ENCODE measurements at places on chromosomes 3 and 15.

DNA sequence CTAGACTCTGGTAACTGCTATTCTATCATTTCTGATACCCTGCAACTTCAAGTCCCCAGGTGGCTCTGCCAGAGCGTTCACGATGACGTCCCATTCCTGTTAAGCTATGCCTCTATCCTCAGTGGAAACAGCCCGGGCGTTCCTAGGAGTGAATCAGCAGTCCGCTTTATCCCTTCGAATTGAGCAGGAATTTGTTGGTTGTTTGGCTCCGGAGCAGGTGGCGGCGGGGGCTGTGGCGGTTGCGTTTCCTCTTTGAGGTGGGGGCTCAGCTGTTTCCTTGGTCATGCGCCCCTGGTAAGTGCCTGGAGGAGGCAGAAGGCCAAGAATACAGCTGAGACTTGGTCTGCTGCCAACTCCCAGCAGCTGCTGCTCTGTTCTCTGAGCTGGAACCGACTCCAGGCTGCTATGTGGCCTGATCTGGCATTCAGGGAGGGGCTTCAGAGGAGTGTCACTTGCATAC lies 25.2 kb downstream of the ARPP21 start:
- DNase-seq = no peak

DNA sequence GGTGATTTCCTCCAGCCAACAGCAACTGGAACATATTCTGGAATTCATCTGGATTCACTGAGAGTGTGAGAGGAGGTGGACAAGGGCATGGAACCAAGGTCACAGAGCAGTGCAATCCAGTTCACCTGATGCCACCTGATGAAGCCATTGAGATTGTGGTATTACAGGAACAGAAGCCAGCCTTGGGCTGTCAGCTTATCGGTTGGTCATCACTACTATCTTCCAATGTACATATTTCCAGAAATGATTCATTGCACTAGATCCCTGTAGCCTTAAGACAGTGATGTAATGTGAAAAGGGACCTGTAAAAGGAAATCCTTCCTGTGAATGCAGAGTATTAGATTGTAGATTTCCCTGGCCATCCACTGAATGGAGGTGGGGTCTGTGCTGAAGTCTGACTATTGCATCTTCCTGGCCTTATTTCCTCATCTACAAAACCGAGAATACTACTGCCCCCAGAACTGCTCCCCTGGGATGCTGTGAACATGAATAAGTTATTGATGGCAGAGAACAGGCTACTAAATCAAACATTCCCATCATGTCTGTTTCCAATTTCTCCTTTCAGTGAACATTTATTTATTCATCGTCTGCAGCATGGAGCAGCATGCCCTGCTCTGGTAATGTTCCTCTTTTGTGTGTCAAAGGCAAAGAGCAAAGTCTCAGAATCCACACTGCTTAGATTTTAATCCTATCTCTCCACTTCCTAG lies 47.4 kb upstream of the TPM1 start:
- DNase-seq = peak; percentile 54

DNA sequence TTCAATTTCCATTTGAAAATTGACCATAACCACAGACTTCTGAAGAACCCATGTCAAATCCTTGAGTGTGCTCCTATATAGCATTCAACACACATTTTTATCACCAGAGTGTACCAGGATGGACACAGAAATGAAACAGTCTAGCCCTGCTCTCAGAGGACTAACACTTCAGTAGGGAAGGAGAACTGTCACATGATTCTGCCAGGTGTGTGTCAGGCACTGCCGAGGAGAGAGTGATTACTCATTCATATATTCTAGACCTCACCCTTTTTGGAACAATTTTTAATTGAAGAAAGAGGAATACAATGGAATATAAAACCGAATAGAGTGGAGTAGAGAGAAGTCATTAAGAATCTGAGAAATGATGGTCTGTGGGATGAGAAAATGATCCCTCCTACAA lies 125.8 kb downstream of the ERC2 start:
- DNase-seq = no peak

DNA sequence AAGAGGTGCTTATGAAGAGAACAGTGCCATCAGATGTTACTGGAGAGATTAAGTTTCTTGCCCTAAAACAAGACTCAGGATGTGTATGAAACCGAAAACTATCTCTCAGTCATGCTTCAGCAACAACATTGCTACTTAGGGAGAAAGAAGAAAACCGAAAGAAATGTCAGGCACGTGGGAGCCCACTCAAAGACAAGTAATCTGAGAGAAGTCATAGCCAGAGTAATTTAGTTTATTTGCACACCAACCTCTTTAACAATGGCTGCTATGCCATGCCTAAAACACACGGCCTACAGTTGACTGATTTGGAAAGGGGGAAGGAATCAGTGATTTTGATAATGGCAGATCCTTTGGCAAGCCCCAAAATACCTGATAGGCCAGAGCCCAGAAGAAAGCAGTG lies 162.9 kb downstream of the TIGIT start:
- no peak for DNase-seq

DNA sequence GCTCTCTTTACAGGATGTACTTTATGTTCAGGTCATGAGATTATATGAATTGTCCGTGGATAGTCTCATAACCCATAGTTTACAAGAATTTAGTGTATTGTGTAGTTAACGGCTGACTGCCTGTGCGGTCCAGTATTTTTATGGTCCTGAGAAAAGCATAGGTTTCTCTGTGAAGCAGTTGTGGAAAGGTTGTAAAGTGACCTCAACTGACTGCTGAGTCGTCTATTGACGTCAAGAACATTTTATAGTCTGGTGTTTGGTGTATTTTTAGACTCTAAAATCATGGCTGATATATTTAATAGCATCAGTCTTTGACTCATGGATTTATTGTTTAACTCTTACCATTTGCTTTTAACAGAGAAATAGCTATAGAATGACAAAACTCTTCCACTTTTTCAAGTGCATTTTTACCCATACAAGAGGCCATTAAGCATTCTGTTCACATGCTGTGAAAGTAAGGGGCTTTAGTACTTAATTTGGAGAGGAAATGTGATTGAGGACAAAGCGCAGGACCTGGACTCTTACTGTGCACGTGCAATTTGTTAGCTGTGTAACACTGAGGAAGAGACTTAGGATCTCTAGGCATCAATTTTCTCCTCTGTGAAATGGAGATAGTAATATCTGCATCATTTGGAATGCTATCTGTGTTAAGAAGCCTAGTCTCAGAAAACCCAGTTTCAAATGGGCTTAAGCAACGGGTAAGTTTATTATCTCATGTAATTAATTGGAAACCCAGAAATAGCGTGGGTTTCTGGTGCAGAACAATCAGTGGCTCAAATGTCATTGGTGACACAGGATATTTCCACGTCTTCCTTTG lies 240.8 kb downstream of the NFKBIZ start:
- DNase-seq = peak; percentile 54

DNA sequence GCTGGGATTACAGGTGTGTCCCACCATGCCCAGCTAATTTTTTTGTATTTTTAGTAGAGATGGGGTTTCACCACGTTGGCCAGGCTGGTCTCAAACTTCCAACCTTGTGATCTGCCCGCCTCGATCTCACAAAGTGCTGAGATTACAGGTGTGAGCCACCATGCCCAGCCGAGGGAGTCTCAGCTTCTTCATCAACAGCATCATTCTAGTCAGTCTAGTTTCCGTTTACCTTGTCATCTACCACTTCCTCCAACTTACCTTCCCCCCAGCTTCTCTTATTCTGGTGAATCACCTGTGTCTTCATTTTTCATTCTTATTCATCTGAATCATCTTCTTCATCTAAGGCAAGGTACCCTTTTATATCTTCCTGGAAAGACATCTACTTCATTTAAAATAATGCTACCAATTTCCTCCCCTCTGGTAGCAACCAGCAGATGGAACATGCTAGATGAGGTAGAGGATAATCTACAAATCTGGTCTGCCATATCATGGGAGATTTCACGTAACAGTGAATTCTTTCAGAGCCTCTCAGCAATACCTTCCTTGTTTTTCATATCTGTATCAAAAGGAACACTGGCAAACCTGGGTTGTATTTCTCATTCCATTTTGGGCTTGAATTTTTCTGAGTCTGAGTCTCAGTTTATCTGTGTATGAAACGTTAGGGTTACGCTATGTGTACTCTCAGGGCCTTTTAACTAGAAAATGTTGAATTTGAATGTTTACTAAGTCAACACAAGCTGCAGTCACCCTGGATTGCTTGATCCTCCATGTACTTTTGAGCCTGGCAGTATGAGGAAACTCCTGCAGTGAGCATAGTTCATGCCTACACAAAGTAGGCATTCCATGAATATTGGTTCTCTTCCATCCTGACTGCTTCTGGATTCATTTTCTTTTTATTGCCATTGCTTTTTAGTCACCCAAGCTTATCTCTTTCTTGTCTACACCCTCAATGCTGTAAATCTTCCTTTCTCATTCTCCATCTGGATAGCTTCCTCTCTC lies 16.8 kb downstream of the LPP start:
- no peak for DNase-seq

- DNase-seq = peak; percentile 59
Observed at GRCh38 chr15:34621675-34622074, 38.2 kb upstream of the GOLGA8B start.

GRCh38 chr3:67653425-67654098 lies 850 bp downstream of the SUCLG2 start:
- DNase-seq = no peak

- peak; percentile 48 for DNase-seq
Observed at GRCh38 chr15:99009741-99010330, 2.2 kb upstream of the PGPEP1L start.

- DNase-seq = no peak
Observed at GRCh38 chr15:63556246-63556645, 40.9 kb upstream of the FBXL22 start.

DNA sequence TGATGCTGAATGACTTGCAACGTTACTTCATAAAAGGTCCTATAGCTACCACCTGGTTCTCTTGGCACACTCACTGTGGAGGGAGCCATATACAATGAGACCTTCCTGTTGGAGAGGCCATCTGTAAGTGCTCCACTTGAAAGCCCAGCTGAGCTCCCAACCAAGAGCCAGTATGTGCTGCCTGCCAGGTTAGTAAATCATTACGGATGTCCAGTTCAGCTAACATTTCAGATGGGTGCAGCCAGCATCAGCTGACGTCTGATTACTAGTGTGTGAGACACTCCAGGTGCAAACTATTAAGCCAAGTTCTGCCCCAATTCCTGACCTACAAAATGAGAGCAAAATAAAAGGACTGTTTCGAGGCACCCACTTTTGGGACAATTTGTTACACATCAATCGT lies 274.4 kb upstream of the ROBO2 start:
- DNase-seq = no peak

- DNase-seq = no peak
Observed at GRCh38 chr3:179473565-179473964, 22.3 kb upstream of the GNB4 start.

GRCh38 chr3:46932455-46933225 lies 43.9 kb downstream of the CCDC12 start:
- DNase-seq = no peak

- DNase-seq = no peak
Observed at GRCh38 chr3:12974334-12974733, 98.9 kb downstream of the IQSEC1 start.

GRCh38 chr3:196314597-196314996 lies 3.4 kb downstream of the DYNLT2B start:
- DNase-seq = no peak

DNA sequence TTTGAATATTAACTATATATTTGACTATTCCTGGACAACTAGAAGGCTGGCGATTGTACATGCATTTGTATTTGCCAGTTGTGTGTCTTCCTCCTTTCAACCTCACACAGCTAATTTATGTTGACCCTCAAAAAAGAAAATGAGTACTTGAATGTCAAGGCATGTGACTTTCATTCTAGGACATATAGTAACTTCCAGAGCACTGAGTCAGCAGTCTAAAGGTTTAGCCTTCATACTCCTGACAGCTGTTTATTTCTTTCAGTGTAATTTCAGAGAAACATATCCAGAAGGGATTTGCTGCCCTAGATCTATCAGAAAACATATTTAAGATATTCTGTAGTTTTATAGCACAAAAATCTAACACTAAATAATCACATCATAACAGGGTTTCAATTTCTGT lies 74.6 kb upstream of the GOLGA8J start:
- no peak for DNase-seq

GRCh38 chr3:109887293-109887692 lies 549.9 kb upstream of the DPPA4 start:
- no peak for DNase-seq

DNA sequence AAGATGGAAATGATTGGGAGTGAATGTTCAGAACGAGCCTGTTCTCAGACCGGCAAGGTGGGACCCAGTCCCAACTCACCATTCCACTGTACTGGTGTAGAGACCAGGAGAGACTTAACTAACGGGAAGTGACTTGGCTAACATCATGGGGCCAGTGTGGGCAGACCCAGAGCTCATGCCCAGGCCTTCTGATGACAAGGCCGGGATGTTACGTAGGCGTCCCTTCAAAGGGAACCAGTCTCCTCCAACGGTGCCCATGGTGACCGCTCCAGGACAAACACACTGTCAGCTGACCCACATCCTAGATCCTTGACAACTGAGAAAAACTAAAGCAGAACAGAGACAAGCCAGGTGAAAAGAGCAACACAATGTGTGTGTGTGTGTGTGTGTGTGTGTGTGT lies 128.4 kb upstream of the HACD2 start:
- no peak for DNase-seq

- no peak for DNase-seq
Observed at GRCh38 chr3:160886421-160886820, 130.4 kb downstream of the PPM1L start.

DNA sequence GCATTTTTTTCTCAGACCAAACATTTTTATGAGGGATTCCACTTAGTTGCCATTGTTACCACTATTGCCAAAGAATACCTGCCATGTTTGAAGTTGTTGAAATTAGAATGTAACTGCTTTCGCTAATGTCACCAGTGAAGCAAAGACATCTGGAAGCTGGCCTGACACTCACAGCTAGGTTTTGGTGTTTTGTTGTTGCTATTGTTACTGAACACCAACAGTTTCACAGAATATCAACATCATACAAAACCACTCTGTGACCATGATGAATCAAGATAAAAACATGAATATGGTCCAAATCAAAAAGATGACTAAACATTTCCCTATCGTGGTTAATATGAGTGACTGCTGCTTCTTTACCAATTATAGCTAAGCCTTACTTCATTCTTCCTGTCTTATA lies 6.9 kb upstream of the CFAP20DC start:
- DNase-seq = peak; percentile 61

Measured in AG10803 (cell line).